Stimulated activated CD8-positive, alpha-beta memory T cell treated with anti-CD3 and anti-CD28 coated beads, Interleukin-2, amount 100 ng/mL, for 48 hours (primary cell): ENCODE measurements at places on chromosomes 7 and 10.

GRCh38 chr7:83410989-83411591 is 237.8 kb downstream of the SEMA3E start:
- no peak for DNase-seq

- no peak for DNase-seq
Observed at GRCh38 chr10:125089469-125089868, 70.9 kb downstream of the CTBP2 start.

DNA sequence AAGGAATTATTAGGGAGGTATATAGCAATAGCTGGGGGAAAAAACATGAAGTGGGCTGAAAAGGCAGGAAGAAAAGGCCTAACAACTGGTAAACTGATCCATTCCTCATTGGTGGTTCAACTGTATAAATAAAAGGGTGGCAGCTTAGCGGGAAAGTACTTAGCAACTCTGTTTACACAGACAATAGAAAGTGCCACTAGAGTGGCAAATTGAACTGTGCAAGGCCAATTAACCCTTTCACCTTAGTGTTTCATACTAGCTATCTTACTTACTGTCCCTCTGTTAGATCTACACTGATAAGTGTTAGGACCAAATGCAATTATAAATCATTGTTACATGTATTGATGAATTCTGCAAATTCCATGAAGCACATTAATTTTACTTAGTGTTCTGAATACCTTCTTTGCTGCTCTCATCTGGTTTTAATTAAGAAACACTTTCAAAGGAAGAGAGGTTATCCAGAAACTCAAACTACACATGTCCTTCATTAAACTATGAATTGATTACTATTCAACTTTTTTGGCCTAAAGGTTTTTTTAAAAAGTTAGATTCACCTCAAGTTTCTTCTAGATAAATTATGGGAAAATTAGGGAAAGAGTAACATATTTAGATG is 28.0 kb downstream of the DNAJC1 start:
- DNase-seq, result no peak

GRCh38 chr7:68724965-68725364 is 873.3 kb upstream of the AUTS2 start:
- no peak for DNase-seq

DNA sequence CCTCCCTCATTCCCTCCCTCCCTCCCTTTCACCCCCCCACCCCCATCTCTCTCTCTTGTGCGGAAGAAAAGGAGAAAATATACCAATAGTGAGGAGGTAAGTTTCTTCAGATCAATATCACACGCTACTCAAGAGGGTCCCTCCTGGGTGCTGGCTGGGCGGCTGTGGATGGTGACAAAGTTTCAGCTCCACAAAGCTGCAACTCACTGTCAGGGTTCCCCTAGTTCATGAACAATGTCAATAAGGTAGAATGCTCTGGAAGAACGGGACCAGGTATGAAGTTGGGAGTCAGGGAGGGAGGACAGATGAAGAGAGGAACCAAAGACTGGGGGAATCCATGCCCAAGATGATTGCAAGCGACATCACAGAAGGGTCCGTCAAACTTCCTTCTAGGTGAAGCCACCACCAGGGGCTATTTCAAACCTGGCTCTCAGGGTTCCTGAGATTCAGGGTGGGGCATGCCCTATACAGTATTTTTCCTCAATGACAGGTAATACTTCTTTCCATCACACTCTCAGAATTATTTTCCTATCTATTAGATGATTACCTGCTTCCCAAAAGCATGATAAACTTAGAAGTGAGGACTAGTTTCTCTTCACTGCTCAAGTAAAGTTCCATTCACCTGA is 1.4 kb upstream of the PDE1C start:
- DNase-seq, result no peak

DNA sequence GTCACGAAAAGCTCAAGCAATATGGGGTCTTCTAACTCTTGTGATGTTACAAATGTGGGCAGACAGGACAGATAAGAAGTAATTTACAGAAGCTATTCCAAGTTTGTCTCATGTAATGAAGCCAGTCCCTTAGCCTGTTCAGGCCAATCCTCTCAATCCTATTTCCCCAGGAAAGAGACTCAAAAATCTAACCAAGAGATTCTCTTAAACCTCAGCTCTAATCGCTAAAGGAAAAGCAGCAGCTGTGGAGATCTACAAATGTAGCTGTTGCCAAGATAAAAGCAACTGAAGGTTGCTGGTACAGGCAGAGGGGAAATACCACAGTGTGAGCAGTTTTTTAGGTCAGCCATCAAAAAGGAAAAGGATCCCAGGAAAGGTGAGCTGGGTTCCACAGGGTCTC is 39.3 kb downstream of the ANK3 start:
- no peak for DNase-seq

- no peak for DNase-seq
Observed at GRCh38 chr7:121192834-121193233, 136.0 kb upstream of the WNT16 start.

DNA sequence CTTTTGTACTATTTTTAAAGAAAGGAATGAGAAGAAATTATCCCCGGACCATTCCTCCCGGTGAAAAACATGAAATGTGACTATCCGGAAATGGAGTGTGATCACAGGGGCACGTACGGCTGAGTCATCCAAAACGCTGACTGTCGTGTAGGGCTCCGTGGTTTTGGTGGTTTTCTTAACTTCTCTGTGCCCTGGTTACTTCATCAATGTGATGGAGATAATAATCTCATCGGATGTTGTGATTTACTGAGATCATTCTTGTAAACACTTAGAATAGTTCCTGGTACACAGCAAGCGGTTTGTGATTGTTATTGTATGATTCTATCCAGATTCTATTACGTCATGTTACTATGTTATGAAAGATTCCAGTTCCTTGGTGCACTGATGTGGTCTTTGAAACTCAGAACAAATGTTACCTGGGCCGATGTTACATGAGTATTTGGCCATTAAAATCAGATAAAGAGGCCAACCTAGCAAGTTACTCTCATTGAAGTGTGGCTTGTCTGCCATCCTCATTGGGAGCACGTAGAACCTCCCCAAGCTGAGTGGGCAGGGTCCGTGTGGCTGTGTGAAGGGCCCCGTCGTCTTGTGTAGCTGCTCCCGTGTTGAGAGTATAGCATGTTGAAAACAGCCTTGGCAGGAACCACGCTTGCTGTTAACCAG is 99.5 kb downstream of the CAMK1D start:
- peak; percentile 43 for DNase-seq

- no peak for DNase-seq
Observed at GRCh38 chr10:1147810-1148209, 91.6 kb downstream of the WDR37 start.

- no peak for DNase-seq
Observed at GRCh38 chr10:99843310-99843709, 60.9 kb downstream of the ABCC2 start.

DNA sequence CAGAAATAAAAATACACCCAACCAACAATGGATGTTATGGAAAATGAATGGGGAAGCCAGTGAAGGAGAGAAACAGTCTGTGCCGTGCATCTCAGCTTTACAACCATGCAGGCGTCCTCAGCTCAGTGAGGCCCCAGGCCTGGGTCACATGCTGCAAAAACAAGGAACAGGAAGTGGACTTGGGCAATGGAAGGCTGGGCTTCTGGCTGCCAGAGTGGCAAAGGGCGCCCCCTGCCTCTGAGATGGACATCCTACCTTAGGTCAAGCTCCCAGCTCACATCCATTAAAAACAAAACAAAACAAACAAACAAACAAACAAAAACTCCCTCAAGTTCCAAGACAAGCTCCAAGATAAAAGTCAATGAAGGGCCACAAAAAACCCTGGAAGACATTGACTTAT is 54.7 kb upstream of the AFAP1L2 start:
- peak; percentile 30 for DNase-seq

DNA sequence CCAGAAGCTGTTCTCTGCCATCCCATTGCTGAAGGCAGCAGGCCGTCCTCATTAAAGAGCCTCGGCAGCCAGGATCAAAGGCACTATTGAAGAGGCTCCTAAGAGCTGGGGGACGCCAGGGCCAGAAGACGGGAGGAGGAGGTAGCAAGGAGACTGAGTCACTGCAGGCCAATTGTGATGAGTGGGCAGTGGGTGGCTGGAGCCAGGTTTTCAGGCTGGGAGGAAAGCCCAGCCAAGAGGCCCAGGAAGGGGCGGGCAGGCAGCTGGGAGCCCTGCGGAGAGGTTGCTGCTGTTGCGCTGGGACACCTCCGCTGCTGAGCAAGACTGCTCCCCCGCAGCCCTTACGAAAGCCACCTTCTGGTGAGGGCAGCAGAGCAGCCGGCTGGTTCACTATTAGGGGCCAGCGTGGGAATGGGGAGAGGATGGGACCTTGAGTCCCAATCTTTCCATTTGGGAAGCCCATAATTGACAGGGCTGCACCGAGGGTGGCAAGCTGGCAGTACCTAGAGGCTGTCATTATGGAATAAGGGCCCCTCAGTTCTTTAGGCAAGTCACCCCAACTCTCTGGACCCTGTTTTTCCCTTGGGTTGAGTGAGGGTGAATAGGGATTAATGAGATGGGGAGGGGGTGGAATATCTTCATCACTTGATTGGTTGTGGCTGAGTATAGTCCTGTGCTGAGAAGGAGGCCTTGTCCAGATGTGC is 48.4 kb downstream of the UNC5B start:
- DNase-seq, result no peak

DNA sequence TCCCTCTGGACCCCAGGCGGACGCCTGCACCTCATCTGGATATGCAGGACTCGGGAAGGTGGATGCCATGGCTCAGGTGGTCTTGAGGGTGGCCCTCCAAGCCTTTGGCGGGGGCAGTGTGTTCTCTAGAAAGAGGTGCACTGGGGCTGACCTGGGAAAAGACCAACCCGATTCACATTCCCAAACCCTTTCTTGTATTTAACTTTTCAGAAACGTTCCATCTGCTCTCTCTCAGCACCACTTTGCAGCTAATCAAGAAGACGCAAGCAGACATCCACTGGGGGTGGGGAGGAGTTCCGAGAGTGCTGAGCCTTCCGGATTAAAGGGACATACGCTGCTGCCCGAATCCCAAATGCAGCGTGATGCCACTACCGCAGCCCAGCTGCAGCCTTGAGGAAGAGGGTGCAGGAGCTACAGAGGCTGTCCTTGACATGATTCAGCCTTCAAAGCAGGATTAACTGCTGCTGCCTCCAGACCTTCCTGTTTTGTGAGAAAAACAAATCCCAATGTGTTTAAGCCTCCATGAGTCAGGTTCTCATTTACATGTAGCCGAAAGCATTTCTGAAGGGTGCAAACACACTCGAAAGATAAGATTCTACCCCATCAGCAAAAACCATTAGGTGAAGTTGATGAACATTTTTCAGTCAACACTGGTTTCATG is 39.9 kb downstream of the RBM17 start:
- no peak for DNase-seq

DNA sequence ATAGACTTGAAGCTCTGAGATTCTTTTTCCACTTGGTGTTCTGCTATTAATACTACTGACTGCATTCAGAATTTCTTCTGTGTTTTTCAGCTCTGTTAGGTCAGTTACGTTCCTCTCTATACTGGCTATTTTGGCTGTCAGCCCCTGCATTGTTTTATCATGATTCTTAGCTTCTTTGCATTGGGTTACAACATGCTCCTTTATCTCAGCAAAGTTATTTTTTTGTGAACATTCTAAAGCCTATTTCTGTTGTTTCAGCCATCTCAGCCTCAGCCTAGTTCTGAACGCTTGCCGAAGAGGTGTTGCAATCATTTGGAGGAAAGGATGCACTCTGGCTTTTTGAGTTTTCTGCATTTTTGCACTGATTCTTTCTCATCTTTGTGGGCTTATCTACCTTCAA is 201.5 kb upstream of the GNAI1 start:
- DNase-seq, result no peak

DNA sequence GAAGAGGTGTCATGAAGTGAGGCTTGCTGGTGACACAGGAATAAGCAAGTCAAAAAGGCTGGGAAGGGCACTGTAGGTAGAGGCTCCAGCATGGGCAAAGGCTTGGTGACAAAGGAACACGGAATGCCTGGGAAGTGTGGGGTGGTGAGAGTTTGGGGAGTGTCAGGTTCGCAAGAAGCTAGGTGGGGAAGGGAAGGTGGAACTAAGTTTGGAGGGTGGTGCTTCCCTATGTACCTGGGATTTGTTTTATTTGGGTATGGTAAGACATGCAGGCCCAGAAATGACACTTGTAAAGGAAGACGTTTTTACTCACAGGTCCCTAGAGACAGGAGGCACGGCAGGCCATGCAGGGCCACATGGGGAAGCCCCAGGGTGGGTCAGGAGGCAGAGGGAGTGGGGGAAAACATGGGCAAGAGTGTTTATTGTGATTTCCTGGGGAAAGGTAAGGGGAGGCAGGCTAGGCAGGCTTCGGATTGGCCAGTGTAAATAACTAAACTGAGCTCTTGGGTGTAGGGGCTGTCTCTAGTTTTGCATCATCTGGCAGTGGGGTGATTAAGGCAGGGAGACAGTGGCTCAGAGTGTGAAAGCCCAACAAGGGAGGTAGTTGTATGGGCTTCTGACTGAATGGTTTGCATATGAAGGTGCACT is 52.1 kb downstream of the SH2D4B start:
- DNase-seq, result no peak

GRCh38 chr7:151372612-151373265 is 31.1 kb downstream of the NUB1 start:
- DNase-seq, result no peak

DNA sequence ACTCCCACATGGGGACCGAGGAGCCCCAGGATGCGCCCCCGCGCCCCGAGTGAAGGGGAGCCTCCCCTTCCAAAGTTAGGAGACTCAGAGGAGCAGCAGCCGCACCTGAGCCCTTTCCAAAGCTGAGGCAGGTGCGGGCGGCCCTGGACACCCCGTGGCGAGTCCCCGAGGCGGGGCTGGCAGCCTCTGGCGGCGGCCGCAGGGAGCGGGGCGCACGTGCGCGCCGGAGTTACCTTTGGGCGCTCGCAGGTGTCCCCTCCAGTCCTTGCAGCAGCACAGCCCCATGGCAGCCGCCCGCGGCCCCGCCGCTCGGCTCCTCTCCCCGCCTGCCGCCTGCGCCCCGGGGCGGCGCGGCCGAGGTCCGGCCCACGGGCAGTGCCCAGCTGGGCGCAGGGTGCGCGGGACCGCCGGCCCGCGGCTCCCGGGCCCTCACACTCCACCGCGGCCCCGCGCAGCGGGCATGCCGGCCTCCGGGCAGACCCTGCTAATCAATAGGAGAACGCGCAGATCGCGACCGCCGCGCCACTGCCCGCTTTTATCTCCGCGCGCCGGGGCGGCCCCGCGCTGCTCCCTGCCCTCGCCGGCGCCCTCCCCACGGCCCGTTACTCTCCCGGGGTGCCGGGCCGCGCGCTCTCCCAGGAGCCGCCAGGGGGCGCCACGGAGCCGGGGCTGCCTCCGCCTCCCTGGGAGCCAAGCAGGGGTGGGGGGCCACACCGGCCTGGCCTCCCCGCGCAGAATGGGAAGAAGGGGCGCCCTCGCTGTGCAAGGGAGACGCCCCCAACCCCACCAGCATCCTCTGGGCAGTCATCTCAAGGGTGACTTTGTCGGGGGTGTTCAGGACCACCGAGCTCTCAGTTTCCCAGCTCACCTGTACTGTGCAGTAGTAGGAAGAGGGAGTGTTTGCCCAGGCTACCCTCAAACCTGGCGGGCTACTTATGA is 80.8 kb downstream of the ARHGAP22 start:
- DNase-seq, result no peak

- no peak for DNase-seq
Observed at GRCh38 chr7:20113427-20114027, 103.7 kb downstream of the MACC1 start.

DNA sequence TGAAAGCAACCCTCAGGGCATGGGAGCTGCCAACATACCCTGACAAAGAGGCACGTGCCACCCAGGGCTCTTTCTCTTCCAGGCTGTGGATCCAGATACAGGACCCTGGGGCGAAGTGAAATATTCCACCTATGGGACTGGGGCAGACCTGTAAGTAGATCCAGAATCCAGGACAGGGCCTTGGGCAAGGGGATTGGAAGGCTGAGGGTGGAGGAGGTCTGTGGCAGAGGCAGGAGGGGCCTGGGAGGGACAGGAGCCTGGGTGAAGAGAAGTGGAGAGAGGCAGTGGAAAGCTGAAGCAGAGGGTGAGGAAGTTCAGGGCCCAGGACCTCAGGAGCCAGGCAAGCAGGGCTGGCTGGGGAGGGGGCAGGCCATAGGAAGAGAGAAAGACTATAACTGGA is 13.8 kb downstream of the LRIT2 start:
- no peak for DNase-seq
